Mesenteric fat pad (tissue), 1 donor: ENCODE measurements at places on chromosomes 11 and 22. TPM values are rescaled to one million over a fixed set of nuclear protein-coding genes. Genes with fewer than 3 reads are reported as not detected.

UBQLNL gene
- total RNA-seq = 0.19 TPM

PATE4 gene
- total RNA-seq = not detected

DNA sequence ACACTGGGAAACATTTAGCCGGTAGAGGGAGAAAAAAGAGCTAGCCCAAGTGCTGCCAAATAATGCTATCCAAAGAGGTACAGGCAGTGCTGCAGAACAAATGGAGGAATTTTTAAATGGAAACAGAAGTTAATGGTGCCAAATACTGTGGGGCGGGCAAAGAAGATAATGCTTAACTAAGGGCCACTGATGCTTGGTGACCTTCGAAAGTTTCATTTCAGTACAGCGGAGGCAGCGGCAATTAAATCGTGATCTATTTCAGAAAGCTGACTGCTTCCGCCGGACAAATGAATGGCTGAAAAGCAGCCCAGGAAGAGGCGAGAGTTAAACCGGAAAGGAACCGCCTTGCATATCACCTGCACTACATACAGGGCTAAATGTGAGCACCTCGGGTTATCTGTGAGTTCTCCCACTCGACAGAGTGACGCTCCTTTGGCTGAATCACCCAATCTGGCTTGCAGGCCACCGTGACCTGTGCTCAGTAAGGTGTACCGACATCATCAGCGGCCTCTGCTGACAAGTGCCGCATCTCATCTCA, 42.1 kb downstream of the CADM1 start:
- no peak for DNase-seq

DNA sequence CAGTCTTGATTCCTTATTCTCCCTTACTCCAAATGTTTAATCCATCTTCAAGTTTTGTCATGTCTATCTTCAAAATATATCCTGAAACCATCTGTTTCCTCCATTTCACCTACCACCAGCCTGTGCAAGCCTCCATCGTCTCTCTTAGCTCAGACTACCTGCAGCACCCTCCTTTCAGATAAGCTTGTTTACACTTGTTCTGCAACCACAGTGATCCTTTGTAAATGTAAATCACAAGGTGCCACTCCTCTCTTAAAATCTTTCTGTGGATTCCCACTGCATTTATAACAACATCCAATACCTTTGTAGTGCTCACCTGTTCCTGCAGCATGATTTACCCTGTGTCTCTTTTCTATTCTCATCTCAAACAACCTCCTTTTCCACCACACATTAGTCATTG, 31.8 kb upstream of the GPR83 start:
- no peak for DNase-seq

- no peak for DNase-seq
Measured at GRCh38 chr22:34587357-34588356, 478.3 kb upstream of the ISX start.

GRCh38 chr11:47488674-47489394, 39.9 kb upstream of the RAPSN start:
- no peak for DNase-seq
